ENCODE measurements at places on chromosomes 2 and 18.

DNA sequence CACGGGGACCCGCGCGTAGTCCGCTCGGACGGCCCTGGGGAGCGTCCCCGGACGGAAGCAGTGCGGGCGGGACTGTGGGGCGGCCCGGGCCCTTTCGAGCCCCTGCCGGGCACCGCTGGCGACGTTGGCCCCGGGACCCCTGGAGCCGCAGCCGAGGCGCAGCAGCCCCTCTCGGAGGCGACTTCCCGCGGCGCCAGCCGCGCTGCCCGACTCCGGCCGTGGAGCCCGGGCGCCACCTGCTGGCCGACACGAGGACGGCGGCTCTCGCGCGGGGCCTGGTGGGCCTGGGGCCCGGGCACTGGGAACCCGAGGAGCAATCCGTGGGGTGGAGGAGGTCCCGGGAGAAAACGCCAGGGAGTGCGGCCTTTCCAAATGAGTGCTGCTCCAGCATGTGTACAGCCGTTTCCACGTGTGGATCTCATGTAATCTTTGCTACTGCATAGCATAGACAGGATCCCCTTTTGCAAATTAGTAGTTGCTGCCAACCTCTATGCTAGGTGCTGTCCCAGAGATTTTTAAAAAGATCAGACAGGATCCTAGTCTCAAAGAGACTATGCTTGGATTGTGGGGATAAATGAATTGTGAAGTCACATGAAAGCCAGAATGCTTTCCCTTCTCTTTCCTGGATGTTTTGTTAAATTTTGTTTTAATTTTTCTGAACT, 4.0 kb downstream of the ID2 start:
- peak; percentile 67 for DNase-seq

- no peak for DNase-seq
These were observed at the start of gene CLASP1 for GRCh38 chr2:121649149-121649595. CLASP1 (minus strand) TSS chr2:121649462; CDS start chr2:121605895, 43,567 bp downstream.

DNA sequence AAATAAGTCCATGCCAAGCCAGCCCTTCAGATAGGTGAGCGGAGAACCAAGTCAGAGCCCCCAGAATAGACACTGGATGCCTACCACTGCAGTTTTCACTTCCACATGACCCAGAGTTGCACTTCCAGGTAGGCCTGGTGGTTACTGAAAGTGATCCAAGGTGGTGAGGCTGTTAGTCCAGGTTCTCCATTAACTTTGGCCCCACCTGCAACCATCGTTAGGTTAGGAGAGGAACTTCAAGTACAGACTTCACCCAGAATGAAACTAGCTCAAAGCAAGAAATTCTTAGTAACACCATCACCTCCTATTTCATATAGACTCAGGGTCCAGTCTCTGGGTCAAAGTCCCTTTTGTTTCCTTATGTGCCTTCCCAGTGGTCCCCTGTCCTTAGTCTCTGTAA, 293.1 kb upstream of the ID2 start:
- DNase-seq, result no peak

DNA sequence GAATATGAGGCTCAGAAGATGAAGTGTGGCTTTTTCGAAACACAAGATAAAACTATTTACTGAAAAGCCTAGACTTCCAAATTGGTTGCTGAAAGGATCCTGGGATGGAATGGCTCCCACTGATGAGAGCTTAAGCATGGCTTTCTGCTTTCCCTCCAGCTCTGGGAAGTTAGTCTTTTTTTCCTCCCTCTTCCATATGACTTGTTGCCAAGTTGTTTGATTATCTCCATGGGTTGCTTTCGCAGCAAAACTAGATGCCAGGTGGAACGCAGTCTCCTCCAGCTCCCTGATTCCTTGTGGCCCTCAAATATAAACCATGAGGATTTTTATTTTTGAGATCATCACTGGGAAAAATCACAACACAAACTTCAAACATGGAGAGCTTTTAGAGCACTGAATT, 276.5 kb downstream of the LRRTM1 start:
- no peak for DNase-seq

GRCh38 chr2:218607436-218608115, at the start of gene PLCD4:
PLCD4 (plus strand) TSS chr2:218607899; CDS start chr2:218615740, 7,841 bp downstream.
- peak; percentile 69 for DNase-seq

DNA sequence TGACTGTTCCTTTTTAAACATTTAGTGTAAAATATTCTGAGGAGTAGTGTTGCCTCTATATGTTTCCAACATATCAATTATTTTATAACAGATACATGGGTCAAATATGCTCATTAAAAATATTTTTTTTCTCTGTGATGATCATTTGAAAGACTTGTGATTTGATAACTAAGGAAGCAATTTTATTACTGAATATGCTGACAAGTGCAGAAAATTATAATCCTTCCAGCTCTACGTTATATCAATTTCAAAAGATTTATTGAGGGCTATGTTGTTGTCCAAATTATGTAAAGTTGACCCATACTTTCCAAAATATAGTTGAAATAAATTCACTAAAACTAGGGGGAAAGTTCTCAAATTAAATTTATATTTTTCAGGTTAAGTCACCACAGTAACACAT, 290.6 kb downstream of the NYAP2 start:
- DNase-seq, result no peak

- DNase-seq, result no peak
These were observed 267.4 kb upstream of the CHAC2 start for GRCh38 chr2:53500181-53500580.

- DNase-seq, result no peak
These were observed 3.4 kb upstream of the TET3 start for GRCh38 chr2:73981081-73982001.

DNA sequence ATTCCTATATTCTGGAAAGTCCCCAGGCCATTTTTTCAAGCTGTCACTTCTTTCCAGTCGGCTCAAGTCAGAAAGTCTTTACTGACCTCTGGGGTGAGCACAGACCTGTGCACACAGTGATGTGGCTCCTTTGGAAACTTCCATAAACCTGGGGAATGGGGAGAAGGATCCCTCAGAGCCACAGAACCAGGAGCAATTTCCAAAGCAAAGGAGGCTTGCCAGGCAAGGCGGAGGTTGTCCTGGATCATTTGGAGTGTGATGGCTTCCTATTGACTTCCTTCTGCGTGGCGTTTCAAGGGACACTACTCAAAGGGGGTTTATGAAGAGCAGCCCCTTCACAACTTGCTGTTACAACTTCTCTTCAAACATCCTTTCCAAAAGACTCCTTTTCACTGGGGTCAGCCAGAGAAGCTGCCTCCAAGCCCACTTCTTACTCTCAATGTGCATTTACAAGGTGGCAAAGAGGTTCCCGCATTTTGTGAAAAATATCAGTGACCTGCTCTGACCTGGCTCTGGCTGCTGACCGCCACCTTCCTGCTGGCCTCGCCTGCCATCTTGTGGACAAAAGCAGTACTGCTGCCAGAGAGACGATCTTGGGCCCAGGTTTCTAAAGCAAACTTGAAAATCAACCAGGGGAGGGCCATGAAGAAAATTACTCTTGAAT, 18.2 kb upstream of the TMEM247 start:
- DNase-seq, result peak; percentile 49
